GM12891 (cell line): ENCODE measurements at places on chromosomes 13 and 19.

GRCh38 chr13:71261256-71261655 is 605.7 kb downstream of the DACH1 start:
- DNase-seq: no peak

DNA sequence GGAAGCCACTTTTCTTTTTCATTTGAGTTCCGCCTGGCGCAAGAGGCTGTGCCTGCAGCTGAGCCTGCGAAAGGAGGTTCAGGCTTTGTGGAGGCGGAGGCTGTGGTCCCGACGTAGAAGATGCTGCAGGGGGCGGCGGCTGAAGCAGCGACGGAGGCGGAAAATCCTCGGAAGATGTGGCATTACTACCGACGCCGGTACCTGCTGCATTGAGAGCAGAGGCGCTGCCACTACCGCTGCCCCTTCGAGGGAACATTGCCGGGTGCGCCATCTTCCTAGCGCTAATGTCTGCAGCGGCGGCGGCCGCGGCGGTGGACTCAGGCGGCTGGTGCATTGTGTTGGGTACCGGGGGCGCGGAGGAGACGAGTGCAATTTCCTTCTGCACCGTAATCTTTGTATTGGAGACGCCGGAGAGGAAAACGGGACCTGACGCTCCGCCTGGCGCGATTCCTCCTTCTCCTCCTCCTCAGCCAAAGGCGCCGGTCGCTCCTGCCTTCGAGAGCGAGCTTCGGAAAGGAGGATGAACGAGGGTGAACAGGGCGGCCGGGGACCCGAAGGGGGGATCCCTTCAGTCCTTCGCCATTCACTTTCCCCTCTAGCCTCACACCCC is at the start of gene TSC22D1:
TSC22D1 (minus strand) TSS at position 590 of the 610 bp plus-strand sequence; CDS start at position 334, 256 bp downstream.
- DNase-seq: peak; percentile 14

- DNase-seq: no peak
Observed at GRCh38 chr13:77381059-77381458, 54.2 kb upstream of the MYCBP2 start.

GRCh38 chr13:95124959-95125358 is 176.3 kb downstream of the ABCC4 start:
- DNase-seq: no peak

DNA sequence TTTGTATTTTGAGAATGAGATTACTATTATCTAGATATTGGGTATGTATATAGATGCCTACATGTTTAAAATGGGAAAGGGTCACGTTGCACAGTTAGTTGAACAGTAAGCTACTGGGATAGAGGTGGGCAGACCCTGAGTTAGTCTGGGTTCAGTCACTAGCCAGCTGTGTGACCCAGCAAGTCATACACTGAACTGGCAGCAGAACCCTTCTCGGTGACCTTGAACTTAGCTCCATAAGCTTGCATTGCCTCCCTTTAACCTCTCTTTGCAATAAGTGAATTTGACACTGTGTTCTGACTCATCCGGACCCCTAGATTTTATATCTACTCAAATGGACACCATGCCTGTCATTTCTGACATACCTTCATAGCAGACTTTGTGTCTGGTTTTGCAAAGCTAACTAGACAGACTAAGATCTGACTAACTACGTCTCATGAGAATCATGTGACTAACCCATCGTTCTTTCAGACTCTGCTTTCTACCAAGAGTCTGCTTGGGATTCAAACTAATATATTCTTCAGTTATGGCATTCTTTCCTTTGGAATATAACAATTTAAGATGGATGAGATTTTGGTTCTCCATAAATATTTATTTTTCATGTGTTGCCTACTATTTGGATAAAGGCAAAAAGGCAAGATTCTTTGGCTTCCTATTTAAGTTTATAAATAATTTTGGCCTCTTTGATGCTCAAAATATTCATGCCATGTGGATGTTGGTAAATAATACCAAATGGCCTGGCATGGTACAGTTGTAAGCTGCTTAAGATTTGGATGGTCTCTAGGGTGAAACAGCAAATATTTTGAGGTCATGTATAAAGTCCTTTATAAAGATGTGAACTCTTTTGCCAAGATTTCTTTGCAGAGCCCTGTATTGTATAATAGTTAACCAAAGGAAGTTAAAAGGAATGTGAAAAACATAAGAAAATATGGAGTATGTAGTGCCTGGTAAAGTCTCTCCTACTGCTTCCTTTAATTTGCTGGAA is 159.3 kb downstream of the ITGBL1 start:
- no peak for DNase-seq

DNA sequence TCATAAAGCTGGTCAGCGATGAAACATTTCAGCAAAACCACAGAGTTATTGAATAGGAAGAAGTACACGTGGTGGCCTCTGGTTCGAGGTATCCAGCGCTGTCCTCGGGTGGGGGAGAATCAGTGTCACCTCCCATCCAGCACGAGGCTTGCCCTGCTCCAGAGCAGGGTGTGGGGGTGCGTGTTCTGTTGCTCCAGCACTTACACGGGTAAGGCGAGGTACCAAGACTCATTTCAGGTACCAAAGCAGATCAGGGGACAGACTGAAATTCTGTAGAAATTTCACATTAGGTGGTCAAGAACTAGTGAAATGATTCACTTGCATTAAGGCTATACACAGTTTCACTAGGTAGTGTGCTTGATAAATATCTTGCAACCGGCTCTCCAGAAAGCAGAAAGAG is 164.2 kb upstream of the SOX1 start:
- no peak for DNase-seq

DNA sequence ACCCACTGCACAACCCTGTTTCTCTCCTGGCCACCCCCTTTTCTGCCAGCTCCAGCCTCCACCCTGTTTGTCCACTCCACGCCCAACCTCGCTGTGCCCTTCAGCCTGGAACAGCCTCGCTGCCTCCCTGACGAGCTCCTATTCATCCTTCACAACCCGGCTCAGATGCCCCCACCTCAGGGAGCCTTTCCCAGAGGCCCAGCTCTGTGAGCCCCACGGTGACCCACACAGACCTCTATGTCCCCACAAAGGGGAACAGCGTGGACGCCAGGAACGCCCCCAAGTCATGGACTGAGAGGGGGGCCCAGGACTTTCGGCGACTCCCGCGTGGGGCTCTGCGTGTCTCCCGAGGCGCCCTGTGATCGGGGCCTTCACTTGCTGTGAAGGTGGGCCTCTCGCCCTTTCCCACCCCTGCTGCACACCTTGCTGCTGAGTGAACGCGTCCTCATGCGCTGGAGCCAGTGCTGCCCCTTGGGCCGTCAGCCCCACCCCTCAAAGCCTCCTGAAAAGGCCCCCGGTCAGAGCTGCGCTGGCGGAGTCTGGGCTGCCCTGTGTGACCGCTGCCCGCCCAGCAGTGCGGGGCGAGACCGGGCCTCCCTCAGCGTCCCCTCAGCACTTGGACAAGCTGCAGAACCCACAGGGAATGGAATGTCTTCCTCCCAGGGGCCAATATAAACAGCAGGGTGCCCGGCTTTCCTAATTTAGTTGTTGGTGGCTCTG is 40.0 kb downstream of the ADPRHL1 start:
- no peak for DNase-seq

DNA sequence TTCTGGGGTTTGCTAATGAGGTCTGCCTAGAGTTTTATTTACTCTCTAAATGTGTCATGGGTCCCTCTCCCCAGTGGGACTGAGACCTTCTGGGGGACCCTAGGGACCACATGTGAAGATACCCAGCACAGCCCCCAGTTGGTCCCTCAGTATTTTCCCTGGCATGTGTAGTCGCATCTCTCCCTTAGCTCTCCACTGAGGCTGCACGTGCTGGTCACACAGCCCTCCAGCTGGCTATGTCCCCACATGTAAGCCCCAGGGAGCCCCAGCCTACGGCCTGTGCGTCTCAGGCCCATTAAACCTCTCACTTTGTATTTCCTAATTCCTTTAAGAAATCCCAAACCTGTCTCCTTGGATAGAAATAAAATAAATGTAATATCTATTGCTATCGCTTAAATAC is 189.6 kb upstream of the TSHZ3 start:
- DNase-seq: no peak

DNA sequence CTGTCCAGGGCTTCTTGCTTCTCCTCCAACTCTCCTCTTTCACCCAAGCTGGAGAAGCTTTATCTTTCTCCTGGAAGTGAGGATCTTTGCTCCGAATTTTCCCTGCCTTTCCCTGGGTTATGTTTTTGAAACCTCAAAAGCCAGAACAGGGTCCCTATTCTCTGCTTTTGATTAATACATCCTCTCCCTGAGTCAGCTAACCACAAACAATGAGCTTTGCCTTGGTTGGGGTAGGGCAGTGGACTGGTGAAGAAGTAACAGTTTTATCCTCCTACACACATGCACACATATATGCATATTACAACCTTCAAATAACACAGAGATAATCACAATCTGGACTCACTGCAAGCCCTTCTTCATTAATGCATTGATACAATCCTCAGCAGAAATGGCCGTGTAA is 44.6 kb downstream of the DLEU7 start:
- DNase-seq: no peak

DNA sequence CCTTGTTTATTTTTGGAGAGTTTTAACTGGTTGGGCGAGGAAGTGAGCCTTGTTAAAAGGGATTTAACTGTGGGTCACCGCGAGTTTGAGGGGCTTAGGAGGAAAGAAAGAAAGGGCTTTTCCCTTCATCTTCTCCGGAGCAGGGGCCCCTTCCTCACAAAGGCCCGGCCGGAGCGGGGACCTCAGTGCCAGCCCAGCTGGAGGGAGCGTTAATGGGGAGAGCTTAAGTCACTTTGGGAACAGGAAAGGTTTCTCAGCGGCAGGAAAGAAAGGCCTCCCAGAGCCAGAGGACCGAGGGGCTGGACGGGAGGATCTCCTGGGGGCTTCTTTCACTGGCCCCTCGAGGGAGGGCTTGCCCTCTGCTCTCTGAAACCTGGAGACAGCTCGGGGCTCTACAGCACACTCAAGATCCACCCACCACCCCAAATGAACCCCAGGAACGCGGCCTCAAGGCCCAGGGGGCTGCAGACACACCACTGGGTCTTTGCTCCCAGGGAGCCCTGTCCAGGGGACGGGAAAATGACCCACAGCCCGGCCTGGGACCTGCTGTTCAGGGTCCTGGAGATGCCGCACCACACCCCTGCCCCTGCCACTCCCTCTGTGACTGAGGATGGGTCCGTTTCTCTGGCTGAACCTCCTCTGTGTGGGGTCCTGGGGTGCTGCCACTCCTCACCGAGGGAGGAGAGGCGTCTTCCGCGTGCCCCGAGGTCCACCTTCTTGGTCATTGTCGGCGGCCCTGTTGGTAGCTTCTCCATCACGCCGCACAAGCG is 128.3 kb downstream of the URI1 start:
- no peak for DNase-seq

DNA sequence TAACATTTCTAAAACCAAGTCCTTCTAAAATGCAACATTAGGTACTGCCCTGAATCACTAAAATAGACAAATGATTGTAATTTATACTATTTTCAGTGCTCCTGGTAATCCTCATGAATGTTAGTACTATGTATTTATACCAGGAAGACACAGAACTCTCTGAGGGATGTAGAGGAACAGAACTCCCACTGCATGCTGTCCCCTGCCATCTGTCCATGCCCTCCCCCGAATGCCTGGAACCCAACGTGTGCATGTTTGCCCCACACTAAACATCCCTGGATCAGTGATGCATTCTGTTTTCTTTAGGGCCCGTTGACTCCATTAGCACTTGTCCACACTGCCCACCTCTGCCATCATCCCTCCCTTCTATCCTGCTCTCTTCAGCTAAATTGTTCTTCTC is 26.5 kb downstream of the ENOX1 start:
- DNase-seq: no peak

DNA sequence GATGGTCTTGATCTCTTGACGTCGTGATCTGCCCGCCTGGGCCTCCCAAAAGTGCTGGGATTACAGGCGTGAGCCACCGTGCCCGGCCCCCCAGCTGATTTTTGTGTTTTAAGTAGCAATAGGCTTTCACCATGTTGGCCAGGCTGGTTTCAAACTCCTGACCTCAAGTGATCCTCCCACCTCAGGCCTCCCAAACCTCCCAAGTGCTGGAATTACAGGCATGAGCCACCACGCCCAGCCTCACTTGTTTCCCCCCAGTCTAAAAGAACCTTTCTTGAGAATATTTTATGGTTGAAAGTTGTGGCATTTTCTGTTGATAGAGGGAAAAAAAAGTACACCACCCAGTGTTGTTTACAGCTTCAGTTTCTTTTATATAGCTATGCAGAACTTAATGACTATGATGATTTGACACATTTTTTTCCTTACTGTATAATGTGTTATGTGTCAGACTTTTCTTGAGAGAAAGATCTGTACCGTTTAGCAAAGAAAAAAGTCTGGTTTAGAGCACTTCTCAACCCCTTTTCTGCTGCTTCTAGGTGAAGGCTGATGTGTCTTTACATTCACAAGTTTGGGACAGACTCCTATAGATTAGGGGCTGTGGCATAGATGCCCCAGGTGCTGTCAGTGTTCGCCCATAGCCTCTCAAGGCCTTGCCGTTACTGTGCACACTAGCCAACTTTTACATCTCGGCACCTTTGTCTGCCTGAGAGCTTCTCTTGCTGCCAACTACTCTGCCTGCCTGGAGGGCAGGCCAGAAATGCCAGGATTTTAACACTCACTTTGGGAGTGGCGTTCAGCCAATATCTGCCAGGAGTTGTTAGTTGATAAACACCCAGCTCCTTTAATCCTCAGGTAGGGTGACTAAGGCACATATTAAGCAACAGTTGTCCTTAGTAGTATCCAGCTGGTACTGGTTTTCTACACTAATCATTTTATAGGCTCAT is 33.0 kb downstream of the KCTD4 start:
- no peak for DNase-seq

- peak; percentile 83 for DNase-seq
Observed at GRCh38 chr19:46713781-46714443, 3.0 kb downstream of the PRKD2 start.

GRCh38 chr13:73111331-73111730 is 52.5 kb downstream of the KLF5 start:
- no peak for DNase-seq

GRCh38 chr19:5654931-5655330 is 25.4 kb downstream of the MICOS13 start:
- DNase-seq: no peak

GRCh38 chr13:64234255-64234654 is 2818.6 kb upstream of the PCDH20 start:
- DNase-seq: no peak

DNA sequence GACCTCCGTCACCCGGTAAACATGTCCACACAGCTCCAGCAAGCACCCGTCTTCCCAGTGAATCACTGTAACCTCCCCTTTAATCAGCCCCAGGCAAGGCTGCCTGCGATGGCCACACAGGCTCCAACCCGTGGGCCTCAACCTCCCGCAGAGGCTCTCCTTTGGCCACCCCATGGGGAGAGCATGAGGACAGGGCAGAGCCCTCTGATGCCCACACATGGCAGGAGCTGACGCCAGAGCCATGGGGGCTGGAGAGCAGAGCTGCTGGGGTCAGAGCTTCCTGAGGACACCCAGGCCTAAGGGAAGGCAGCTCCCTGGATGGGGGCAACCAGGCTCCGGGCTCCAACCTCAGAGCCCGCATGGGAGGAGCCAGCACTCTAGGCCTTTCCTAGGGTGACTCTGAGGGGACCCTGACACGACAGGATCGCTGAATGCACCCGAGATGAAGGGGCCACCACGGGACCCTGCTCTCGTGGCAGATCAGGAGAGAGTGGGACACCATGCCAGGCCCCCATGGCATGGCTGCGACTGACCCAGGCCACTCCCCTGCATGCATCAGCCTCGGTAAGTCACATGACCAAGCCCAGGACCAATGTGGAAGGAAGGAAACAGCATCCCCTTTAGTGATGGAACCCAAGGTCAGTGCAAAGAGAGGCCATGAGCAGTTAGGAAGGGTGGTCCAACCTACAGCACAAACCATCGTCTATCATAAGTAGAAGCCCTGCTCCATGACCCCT is 9.0 kb upstream of the CEACAM5 start:
- DNase-seq: no peak
